ENCODE measurements at places on chromosomes 16 and 17. TPM values are rescaled to one million over a fixed set of nuclear protein-coding genes. Genes with fewer than 3 reads are reported as not detected.

GRCh38 chr16:85963753-85964285, 64.9 kb downstream of the IRF8 start:
- DNase-seq, result peak; percentile 72

GRCh38 chr16:87461466-87461991, 31.3 kb downstream of the ZCCHC14 start:
- peak; percentile 50 for DNase-seq

Gene KRT20
- not detected for total RNA-seq

DNA sequence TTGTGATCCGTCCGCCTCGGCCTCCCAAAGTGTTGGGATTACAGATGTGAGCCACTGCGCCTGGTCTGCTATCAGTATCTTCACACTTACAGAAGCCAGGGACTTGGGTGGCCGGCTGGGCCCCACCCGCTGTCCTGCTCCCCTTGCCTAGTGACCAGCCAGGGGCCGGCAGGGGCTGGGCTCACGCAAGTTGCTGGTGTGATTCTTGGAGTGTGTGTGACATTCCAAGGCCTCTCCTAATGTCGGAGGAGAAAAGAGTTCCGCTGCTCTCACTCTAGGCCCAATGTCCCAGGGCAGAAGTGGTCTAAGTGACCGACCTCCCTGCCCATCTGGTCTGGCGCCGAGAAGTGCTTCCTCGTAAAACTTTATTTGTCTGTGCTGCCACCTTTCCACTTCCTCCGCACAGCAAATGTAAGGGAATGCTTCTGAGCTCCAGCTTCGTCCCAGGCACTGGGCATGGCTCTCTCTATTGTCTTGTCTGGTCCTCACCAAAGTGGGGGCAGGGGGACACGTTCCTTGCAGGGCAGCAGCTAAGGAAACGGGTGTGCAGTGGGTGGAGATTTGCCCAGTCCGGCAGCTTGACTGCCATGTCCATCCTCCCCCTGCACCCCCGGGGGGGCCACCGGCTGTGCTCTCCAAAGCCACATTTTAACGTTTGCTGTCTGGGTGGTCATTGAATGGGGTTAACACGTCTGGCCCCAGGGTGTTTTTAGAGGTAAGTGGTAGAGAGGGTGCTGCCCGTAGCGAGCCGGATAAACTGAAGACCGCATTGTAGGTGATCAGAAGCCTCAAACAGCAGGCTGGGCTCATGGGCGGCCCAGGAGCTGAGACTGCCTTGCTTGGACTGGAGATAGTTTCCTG, 7.8 kb upstream of the GSE1 start:
- DNase-seq, result no peak

GRCh38 chr17:47013341-47013740, 34.3 kb upstream of the RPRML start:
- DNase-seq, result no peak

DNA sequence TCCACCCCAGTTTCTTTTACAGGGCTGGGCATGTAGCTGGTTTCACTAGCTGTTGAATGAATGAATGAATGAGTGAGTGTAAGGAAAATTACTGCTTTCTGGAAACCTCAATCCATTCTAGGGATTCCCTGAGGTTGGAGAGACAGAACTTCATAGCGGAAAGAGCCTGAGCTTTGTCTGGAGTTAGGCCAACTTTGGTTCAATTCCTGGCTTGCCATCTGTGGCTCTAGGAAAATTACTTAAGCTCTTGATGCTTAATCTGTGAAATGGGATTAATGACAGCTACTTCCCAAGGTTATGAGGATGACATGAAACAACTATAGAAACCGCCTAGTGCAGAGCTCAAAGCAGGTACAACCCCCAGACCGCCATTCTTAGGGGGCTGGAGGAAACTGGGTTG, 76.3 kb upstream of the AXIN2 start:
- DNase-seq, result no peak
